ENCODE measurements at places on chromosomes 4 and X.

- DNase-seq, result no peak
These were observed 5.1 kb upstream of the PRMT9 start for GRCh38 chr4:147689067-147689466.

DNA sequence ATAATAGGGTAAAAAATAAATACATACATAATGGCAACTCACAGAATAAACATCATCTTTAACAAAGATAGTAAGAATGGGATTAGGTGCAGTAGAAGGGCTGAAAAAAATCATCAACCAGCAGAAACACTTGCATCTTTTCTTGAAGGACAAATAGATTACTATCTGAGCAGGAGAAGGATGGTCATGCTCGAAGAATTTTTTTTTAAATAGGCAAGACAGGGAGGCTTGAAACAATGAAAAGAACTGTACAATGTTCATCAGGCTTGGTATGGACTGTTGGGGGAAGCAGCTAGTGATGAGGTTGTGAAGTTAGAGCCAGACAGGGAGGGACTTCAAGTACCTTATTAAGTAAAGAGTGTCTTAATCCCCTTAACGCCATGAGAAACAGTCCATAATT lies 167.4 kb upstream of the LDB2 start:
- DNase-seq, result no peak

- no peak for DNase-seq
These were observed 97.6 kb upstream of the STIM2 start for GRCh38 chr4:26763063-26763462.

GRCh38 chrX:87515836-87516235 lies 1.8 kb upstream of the KLHL4 start:
- no peak for DNase-seq

DNA sequence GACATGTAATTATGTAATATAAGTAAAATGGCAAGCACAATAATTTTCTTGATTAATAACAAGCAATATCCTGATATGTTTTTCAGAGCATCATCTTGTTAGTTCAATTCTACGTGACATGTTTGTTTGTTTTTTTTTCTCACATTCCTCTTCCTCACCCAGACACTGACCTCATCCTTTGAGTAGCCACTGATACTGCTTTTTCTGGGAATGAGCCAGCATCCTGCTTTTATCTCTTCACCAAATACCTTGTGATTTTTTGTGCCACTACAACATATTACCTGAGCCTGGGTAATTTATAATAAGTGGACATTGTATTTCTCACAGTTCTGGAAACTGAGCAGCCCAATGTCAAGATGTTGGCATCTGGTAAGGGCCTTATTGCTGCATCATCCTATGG lies 484.0 kb downstream of the NAF1 start:
- no peak for DNase-seq

DNA sequence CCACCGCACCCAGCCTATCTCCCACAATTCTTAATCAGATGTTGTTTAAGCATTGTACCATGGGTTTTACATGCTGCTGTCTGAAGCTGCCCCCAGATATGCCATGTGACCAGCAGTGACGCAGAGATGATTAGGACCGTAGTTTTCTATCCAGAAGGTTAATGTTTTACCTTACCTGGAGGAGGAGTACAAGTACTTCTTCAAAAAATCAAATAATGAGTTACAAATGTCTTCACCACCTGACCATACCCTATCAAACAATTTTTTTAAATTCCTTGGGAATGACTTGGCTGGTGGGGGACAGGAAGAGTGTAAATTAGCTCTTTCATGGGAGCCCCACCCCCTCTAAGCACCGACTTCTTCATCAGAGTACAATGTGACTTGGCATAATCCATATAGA lies 16.2 kb upstream of the SGMS2 start:
- no peak for DNase-seq

DNA sequence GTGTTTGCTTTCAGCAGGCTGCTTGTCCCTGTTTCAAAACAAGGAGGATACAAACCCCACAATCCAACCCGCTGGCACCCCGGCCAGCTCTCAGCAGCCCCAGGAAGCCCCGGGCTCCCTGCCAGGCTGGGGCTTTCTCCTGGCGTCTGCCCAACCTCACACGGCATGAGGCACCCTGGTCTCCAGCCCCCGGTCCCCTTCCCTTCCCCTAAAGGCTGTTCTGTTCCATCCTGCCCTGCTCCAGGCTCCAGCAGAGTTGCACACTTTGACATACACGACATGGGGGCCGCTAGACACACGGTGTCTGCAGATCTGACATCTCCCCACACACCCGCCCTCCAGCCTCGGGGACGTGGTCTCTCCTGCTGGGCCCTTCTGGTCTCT lies 107.7 kb upstream of the ADRA2C start:
- no peak for DNase-seq

GRCh38 chr4:127048376-127049044 lies 584.2 kb upstream of the INTU start:
- DNase-seq, result no peak

GRCh38 chr4:52891743-52892142 lies 29.6 kb downstream of the RASL11B start:
- DNase-seq, result no peak

- no peak for DNase-seq
These were observed 1084.9 kb downstream of the RPA4 start for GRCh38 chrX:97968376-97969163.

- DNase-seq, result no peak
These were observed 1.5 kb downstream of the CFAP97 start for GRCh38 chr4:185201977-185202962.

GRCh38 chrX:78997870-78998558 lies 52.8 kb downstream of the P2RY10 start:
- no peak for DNase-seq

DNA sequence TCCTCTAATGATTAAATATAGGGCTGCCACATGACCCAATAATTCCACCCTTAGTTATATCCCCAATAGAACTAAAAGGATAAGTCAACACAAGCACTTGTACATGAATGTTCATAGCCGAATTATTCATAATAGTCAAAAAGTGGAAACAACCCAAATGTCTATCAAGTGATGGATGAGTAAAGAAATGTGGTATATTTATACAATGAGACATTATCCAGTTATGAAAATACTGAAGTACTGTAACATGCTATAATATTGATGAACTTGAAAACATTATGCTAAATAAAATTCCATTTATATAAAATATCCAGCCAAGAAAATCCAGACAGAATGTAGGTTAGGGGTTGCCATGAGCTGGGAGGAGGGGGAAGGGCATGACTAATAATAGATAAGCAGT lies 436.7 kb upstream of the AADAT start:
- DNase-seq, result no peak

GRCh38 chr4:162408309-162408708 lies 244.5 kb upstream of the FSTL5 start:
- DNase-seq, result no peak

- DNase-seq, result no peak
These were observed 233.3 kb upstream of the EDNRA start for GRCh38 chr4:147247579-147247978.

DNA sequence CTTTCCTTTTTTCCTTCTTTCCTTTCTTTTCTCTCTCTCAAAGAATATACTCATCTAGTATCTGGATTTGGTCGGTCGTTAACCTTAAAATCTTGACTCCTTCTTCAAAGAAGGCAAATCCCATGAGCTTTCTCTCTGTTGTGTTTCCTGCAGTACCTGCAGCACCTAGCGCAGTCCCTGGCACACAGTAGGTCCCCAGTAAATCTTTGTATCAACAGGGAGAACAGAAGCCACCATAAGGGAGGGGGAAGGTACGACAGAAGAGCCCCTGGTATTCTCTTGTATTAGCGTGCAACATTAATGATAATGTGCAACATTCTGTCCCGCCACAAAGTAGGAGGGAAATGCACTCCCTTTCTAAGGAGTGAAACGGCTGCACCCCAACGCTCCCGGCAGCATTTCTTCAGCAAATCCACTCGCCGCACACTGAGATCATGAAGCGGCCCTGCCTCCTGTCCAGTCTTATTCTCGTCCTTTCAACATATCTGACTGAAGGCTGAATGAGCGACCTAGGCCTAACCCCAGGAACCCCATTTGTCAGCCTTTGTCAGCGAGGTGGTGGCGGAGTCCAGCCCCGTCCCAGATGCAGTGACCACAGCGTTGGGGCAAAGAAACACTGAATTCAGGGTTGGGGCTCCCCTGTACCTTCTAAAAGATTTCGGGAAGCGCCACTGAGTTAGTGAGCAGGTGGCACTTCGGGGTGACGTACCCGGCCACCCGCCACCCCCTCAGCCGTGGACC lies 133.7 kb downstream of the AMELX start:
- no peak for DNase-seq

Data from glutamatergic neuron (in vitro differentiated cells).